ENCODE measurements at places on chromosomes 1 and 21. TPM values are rescaled to one million over a fixed set of nuclear protein-coding genes. Genes with fewer than 3 reads are reported as not detected.

Gene FCRL1
- not detected for total RNA-seq

- no peak for DNase-seq
Observed at GRCh38 chr1:1918901-1919303, at the start of gene TMEM52. TMEM52 (minus strand) TSS chr1:1919279; CDS start chr1:1919265, 14 bp downstream.

Gene C1QTNF12
- 1.3 TPM for total RNA-seq

GRCh38 chr1:111275079-111275478 lies 15.6 kb upstream of the CHIA start:
- peak; percentile 21 for DNase-seq

GRCh38 chr1:106925750-106926149 lies 130.7 kb upstream of the PRMT6 start:
- no peak for DNase-seq

DNA sequence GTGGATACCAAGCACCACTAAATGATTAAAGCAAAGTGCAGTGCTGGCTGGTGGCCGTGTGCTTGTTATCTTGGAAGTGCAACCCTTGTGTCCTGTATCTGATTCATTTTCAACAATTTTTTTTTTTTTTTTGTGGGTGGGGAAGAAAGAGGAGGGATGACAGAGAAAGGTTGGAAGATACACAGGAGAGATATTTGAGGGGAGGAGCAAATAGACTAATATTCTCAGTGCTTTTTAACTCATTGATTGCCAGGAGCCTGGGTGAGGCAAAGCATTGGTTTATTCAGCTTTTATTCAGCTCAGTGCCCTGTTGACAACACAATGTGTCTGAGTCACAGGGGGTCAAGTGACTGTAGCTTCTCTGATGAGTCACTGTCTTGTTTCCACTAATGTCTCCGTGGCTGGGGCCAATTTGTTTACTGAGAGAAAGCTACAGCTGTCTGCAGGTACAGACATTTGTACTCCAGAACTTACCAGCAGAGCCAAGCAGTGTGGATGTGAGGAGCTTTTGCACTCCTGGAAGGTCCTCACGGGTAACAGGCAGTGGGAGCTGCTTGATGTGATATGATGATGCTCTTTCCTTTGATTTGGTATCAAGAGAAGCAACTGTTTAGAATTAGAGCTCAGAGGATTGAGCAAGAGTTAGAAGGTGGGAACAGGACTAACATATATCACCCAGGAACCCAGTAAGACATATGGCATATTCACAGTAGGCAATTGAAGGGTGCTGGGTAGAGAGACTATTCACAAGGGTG lies 23.6 kb upstream of the DNM3 start:
- peak; percentile 88 for DNase-seq

Gene PLXNA2
- 3.9 TPM for total RNA-seq

DNA sequence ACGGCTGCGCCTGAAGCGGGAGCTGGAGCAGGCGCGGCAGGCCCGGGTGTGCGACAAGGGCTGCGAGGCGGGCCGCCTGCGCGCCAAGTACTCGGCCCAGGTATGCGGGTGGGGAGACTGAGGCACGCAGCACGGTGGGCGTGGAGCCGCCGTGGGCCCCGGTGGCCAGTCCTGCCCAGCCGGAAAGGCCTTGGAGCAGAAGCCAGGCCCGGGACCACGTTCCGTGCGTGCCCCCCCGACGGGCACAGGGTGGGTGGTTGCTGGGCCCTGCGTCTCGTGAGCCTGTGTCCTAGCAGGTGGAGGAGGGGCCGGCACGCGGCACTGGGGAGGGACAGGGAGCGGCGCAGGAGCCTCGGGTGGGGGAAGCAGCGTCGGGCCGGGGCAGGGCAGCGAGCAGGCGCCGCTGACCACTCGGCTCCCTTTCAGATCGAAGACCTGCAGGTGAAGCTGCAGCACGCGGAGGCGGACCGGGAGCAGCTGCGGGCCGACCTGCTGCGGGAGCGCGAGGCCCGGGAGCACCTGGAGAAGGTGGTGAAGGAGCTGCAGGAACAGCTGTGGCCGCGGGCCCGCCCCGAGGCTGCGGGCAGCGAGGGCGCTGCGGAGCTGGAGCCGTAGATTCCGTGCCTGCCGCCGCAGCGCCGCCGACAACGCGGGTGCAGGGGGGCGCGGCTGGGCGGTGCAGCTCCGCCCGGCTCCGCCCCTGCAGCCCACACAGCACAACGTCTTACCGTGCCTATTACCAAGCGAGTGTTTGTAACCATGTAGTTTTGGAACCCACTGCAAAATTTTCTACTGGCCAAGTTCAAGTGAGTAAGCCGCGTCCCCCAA lies 78.2 kb downstream of the SKI start:
- DNase-seq: no peak

Gene SLC25A34
- total RNA-seq: 11.7 TPM

DNA sequence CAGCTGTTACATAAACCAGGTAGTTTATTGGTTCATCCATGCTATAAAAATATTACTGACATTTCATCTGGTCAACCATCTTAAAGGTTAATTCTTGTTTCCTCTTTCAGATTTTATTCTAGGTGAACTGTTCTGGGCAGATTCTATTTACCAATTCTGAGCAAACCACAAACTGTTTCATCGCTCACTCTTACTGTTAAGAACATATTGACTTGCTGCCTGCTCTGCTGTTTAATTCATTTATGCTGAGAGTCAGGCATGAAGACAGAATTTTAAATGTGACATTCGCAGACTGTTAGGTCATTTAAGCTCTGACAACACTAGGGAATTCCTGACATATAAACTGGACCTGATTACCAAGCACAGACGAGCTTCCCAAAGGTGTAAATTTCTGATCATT lies 98.3 kb downstream of the PIGK start:
- DNase-seq: no peak

GRCh38 chr1:236113324-236114032 lies 28.9 kb upstream of the GPR137B start:
- no peak for DNase-seq

DNA sequence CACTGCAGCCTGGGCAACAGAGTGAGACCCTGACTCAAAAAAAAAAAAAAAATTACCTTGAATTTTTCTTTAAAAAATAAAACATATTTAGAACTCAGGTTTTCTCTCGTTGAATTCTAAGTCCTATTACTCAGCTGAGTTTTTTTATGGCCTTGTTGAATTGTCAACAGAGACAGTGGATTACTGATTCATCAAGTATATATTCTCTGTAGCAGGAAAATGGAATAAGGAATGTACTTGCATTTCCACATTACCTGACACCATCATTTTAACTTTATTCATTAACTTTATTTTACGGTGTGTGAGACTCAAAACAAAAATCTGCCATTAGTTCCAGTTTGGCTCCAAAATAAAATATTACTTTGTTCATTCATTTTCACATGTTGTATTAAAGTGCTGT lies 53.8 kb upstream of the APP start:
- no peak for DNase-seq

Gene VHLL
- not detected for total RNA-seq

Gene MATN1
- not detected for total RNA-seq

Gene TSSK3
- total RNA-seq: 0.84 TPM

- peak; percentile 57 for DNase-seq
Observed at GRCh38 chr1:164576291-164577271, 17.6 kb downstream of the PBX1 start.

Gene FAM229A
- 4.1 TPM for total RNA-seq

GRCh38 chr1:209607102-209607794 lies 23.7 kb downstream of the CAMK1G start:
- DNase-seq: peak; percentile 57

Gene HSD3B2
- 5,962 TPM for total RNA-seq

DNA sequence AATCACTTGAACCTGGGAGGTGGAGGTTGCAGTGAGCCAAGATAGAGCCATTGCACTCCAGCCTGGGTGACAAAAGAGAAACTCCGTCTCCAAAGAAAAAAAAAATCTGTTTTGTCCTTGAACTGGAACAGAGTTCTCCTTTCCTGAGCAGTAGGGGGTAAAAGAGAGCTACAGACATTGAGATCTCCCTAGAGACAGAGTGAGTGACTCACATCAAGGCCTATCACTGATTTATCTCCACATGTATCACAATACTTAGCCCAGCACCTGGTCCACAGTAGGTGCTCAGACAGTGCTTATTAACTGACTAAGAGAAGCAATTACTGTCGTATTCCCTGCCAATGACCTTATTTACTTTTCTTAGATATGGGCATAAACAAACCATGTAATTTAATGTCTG lies 354.1 kb upstream of the C1orf87 start:
- no peak for DNase-seq

GRCh38 chr1:109944541-109944940 lies 33.9 kb downstream of the CSF1 start:
- DNase-seq: no peak

DNA sequence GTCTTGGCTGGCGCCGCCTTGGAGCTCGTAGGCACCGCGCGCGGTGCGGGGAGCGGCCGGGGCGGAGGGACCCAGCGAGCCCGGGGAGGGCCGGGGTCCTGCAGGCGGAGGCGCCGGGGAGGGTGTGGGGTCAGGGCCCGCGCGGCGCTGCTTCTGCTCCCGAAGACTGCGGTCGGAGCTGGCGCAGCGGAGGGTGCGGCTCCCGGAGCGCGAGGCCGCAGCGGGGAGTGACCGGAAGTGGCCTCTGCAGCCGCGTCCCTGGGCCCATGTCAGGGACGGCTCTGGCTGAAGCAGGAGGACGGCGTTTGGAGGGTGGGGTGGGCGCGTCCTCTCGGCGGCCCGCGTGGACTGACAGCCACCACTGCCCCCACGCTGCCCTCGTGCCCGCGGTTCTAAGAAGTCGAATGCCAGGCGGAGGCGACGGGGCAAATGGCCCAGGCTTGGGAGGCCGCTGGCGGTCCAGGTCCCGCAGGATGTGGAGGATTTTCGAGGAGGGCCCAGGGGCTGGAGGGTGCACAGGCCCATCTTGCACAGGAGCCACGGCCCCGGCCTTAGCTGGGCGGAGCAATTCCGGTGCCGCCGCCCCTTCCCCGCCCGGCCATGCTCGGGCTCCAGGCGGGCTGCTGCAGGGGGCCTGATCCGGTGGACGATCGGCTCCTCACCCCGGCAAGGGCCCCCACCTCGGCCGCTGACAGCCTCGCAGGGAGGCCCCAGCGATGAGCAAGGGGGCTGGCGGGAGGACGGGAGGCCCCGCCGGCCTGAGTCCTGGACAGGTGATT lies 7.7 kb upstream of the ZNF669 start:
- DNase-seq: peak; percentile 65

- no peak for DNase-seq
Observed at GRCh38 chr1:85502171-85502570, 37.2 kb upstream of the DDAH1 start.

- DNase-seq: no peak
Observed at GRCh38 chr1:39508857-39509305, 17.4 kb downstream of the BMP8A start.

Gene MYOC
- 0.55 TPM for total RNA-seq

GRCh38 chr21:41168391-41169257 lies 664 bp downstream of the BACE2 start:
- DNase-seq: peak; percentile 49

Gene C1orf87
- total RNA-seq: not detected

Gene PYHIN1
- 0.45 TPM for total RNA-seq

GRCh38 chr1:18151436-18152122 lies 44.0 kb downstream of the IGSF21 start:
- DNase-seq: no peak

Gene TDRD10
- 1.6 TPM for total RNA-seq

DNA sequence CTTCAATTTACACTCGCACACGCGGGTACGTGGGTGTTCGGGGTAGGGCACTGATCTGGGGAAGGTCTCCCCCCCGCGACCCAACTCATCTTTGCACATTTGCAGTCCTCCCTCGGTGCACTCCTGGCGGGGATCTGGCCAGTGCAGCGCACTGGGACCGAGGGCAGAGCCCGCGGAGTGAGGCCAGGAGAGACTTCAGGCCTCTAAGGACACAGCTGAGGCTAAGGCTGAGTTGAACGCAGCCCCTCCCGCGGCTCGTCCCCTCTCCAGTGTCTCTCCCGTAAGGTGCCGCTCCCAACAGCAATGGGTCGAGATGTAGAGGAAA lies 936 bp upstream of the NCAM2 start:
- DNase-seq: no peak

DNA sequence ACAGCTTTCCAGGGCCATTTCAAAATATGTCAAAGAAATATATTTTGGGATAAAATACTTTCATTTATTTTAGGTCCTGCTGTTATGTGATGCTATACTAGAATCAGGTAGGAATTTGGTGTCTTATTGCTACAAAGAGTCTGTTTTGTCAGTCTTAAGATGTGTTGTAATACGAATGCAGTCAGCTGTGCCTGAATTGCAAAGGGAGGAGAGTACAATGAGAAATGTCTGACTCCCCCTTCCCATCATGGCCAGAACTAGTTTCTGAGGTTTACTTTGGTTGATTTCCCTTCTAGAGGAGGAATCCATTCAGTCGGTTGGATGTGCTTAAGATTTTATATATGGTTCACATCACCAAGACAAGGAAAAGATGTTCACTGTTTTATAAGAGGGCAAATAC lies 75.7 kb upstream of the TNFSF18 start:
- no peak for DNase-seq

Gene LAMB3
- total RNA-seq: 41.3 TPM

Gene LCE1B
- total RNA-seq: not detected

Gene PYGO2
- 34.8 TPM for total RNA-seq

Gene FCRL6
- total RNA-seq: not detected

DNA sequence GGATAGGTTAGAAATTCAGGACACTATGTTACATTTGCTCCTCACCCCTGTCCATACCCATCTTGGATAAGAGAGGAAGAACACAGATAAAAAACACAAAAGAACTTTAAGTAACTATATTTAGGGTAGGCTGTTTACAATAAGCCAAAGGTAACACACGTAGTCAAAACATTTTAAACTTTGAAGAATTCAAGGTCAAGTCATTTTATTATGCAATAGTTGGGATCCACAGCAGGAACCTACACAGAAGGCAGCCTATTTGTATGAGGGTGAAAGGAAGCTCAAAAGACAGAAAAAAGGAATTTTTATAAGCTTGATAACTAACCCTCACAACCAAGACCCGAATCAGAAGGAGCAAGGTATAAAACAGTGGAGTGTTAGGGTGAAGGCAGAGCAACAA lies 89.6 kb downstream of the ZSWIM5 start:
- no peak for DNase-seq

Gene BCL10
- total RNA-seq: 13.3 TPM

DNA sequence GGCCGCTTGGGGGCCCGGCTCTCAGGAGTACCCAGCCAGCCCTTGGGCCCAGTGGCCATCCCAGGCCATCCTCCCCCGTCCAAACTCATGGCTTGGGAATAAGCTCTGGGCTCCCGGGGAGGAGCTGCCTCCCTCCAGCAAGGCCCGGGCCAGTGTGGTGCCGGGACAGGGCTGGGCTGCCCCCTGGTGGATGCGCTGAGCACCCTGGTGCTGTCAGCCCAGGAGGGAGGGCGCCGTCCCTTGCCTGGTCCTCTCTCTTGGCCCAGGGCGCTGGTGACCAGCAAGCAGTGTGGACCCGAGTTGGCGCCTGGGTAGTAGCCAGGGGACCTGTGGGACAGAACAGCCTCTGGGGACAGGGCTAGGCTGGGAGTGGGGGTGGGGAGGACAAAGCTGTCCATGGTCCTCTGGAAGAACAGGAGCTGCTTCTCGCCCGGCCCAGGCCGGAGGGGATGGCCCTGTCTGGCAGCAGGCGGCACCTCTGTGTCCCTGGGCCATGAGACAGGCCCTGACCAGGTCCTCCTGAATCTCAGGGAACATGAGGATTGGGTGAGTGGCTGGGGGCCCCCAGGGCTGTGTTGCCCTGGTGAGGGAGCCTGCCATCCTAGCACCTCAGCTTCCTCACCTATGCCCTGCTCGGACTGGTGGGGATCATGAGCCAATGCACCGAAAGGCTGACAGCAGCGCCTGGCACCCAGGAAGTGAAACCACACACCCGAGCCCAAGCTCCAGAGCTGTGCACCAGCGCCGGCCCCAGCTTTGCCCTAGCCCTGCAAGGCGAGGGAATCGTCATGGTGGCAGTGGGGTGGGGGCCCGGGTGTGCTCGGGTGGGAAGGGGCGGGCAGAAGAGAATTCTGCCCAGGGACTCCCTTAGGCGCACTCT lies 9.4 kb downstream of the MORN1 start:
- DNase-seq: peak; percentile 85
